ENCODE measurements at places on chromosomes 7 and 10.

- no peak for DNase-seq
Observed at GRCh38 chr10:89537364-89537763, 2.0 kb upstream of the SLC16A12 start.

- DNase-seq: no peak
Observed at GRCh38 chr7:131835141-131835540, 278.7 kb upstream of the PODXL start.

GRCh38 chr7:131873581-131873980 lies 317.2 kb upstream of the PODXL start:
- DNase-seq: no peak

DNA sequence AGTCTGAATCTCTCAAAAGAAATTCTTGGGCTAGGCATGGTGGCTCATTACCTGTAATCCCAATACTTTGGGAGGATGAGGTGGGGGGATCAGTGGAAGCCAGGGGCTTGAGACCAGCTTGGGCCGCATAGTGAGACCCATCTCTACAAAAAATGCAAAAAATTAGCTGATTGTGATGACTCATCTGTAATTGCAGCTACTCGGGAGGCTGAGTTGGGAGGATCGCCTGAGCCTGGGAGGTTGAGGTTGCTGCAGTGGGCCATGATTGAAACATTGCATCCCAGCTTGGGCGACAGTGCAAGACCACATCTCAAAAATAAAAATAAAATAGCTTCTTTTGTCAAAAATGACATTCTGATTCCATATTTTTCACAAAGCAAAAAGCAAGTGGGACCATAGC lies 644.8 kb upstream of the FOXK1 start:
- no peak for DNase-seq

- DNase-seq: no peak
Observed at GRCh38 chr7:21361413-21362125, 66.3 kb upstream of the SP4 start.

DNA sequence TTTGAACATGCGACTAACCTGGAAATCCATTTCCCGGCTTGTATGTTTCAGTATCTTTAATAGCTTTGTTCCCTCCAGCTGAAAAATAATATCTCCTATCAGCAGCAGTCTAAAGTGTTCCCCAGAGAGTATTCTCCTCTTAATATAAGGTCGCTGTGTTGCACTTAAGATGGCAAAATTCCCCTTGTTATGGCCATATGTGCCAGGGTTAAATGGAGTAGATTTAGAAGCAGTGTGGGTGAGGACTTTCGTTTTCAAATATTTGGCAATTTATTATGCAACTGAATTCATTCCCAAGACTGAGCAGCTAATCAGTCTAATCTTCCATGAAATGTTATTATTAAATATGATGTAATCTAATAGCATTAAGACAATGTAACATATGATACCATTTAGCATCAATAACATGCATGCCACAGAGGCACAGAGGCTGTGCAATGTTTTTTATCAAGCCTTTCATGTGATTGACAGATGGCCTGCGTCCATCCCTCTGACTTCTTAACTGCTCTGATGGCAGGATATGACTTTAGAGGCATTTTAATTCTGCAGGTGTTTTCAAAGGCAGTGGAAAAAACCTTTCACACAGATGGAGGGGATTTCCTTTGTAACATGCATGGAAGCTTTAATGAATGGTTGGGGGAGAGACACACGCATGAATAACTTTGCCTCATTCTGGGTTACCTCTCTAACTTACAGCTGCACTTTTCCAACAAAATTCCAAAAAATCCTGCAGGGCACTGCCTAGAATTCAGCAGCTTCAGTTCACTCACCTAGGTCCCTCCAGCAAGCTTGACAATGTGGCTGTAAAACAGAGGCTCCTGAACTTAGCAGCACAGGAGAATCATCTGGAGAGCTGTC lies 55.1 kb upstream of the ZPBP start:
- no peak for DNase-seq

DNA sequence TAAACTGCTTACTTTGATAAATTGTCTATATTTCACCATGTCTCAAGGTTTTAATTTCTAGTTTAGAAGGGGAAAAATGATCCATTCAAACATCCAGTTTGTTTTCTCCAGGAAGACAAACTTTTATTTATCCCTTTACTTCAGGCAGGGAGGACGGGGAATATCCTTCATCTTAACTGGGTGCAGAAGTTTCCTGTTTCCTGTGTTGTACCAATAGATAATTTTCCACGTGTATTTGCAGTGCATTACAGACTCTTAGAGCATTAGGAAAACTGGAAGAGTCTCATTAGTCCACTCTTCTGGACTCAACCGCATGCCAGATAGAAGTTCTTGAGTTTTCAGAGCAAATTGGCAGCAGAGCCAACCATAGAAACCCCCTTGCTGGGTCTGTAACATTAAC lies 39.4 kb upstream of the PIP4K2A start:
- no peak for DNase-seq

GRCh38 chr7:26151096-26151495 lies 902 bp upstream of the NFE2L3 start:
- no peak for DNase-seq

- DNase-seq: no peak
Observed at GRCh38 chr10:126872768-126873167, 32.5 kb upstream of the DOCK1 start.

DNA sequence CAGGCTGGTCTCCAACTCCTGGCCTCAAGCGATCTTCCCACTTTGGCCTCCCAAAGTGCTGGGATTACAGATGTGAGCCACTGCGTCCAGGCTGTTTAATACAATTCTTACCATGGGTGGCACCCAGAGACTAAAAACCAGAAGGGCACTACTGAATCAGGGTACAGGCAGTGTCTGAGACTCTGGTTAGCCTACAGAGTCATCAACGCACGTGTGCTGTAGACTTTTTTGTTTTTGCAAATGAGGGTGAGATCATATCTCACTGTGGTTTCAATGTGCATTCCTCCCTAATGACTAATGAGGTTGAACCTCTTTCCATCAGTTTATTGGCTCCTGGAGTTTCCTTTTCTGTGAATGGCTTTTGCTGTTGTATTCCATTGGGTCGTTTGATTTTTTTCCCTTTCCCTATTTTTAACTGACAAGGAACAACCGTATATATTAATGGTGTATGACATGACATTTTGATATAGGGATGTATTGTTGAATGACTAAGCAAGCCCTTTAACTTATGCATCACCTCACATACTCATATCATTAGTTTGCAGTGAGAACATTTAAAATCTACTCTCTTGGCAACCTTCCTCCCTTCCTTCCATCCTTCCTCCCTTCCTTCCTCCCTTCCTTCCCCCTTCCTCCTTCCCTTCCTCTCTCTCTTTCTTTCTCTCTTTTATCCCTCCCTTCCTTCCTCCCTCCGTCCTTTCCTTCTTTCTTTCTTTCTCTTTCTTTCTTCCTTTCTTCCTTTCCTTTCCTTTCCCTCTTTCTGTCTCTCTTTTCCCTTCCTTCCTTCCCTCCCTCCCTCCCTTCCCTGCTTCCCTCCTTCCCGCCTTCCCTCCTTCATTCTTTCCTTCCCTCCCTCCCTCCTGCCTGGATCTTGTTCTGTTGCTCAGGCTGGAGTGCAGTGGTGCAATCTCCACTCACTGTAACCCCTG lies 9.3 kb upstream of the TMEM270 start:
- no peak for DNase-seq

- no peak for DNase-seq
Observed at GRCh38 chr7:137742051-137742450, 104.7 kb downstream of the DGKI start.

GRCh38 chr10:127024685-127025435 lies 119.6 kb downstream of the DOCK1 start:
- no peak for DNase-seq

DNA sequence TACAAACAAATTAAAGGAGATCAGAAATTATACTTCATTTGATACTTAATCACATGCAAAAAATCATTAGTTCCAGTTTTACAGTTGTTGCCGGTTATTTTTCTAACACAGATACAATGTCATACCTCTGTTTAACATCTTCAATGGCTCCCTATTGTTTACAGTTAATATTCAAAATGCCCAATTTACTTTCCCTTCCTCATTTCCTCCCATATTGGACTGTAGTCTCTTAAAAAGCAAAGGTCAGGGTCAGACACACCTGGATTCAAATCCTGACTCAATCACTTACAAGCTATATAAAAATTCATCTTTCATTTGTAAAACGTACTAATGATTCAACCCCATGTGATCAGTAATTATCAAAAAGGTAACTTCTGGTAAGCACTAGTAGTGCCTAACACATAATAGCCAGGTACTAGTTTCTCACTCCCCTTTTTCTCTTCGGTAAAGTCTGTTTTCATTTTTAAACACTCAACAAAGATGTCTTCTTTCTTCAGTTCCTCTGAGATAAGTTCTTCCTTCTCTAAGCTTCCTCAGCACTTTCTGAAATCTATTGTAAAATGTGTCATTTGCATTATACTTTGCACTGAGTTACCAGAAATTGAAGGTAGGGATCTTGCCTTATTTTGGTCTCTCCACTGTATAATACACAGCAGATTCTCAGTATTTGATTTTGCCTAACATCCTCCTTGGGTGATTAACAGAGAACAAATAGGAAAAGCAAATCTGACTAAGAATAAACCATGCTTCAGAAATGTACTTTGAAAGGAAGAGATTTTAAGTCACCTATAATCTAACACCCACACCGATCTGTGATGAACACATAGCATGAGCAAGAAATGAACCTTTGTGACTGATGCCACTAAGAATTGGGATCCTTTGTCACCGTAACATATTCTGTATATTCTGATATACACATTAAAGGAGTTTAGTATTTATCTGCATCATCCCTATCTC lies 16.1 kb downstream of the KMT2C start:
- DNase-seq: no peak

DNA sequence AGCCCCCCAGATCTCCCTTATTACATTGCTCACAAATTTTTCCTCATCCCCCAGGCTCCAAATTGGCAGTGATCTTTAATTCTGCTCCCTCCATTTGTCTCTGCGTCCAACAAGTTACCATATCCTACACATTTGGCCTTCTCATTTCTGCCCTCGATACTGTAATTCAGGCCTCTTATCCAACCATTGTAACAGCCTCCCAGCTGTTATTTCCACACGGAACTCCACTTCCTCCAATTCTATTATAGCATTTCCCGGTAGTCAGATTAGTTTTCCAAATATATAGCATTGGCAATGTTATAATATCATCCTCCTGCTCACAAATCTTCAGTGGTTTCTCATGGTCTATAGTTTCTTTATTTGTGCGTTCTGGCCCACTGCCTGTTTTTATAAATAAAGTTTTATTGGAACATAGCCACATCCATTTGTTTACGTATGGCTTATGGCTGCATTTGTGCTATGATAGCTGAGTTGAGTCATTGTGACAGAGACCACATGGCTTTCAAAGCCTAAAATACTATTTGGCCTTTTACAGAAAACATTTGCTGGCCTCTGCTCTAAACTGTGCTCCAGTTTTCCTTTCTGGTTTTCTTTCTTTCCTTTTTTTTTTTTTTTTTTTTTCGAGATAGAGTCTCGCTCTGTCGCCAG lies 126.5 kb upstream of the ZNF438 start:
- DNase-seq: no peak

GRCh38 chr7:15862016-15862780 lies 175.7 kb upstream of the MEOX2 start:
- DNase-seq: no peak

- no peak for DNase-seq
Observed at GRCh38 chr10:72709041-72709440, 17.1 kb downstream of the MCU start.

DNA sequence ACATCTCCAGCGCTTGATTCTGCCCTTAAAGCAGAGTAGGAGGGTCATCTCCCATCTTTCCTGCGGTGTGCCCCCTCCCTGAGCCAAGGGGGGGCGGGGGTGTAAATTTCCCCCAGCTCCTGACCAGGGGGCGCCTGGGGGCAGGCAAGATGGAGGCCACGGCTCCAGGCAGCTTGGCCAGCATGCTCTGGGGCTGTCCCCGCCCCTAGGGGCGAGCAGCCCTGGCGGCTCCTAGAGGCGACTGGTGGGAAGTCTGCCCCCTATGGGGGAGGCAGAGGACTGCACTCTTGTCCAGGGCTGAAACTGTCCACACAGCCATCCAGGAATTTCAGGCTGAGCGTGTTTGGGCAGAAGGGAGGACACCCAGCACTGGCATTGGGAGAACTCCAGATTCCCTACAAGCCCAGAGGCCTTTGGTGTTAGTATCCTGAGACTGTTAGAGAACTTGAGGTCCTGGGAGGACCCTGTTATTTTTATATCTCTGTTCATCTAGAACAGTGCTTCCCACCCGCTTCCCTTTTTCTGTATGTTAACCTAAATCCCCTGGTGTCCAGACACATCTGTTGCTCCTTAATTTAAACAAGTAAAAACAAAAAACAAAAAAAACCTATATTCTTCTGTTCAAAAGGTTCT lies 4.6 kb downstream of the STRA8 start:
- DNase-seq: no peak

DNA sequence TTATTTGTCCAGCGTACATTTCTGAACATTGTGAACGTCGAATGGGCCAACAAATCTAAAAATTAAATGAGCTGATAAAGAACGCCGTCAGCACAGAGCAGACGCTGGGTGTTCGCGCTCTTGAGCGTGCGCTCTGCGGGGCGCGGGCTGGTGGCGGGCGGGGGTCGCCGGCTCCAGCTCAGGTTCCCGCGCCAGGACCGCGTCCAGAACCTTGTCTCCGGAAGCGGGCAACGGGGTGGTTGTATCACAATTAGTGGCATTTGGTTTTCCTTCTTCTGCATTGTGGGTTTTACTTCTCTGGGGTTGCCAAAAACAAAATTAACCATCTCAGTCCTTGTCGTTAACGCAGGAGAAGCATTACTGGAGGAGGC lies 2.4 kb downstream of the CYP2E1 start:
- DNase-seq: no peak

GRCh38 chr7:43880596-43880995 lies 11.3 kb upstream of the MRPS24 start:
- DNase-seq: no peak

GRCh38 chr10:43137717-43138020 lies 576 bp upstream of the CSGALNACT2 start:
- DNase-seq: no peak

GRCh38 chr7:151629713-151630272 lies 110.1 kb upstream of the RHEB start:
- DNase-seq: no peak

GRCh38 chr10:34207343-34207742 lies 607.8 kb downstream of the PARD3 start:
- DNase-seq: no peak

GRCh38 chr10:15295537-15296325 lies 75.4 kb downstream of the FAM171A1 start:
- no peak for DNase-seq
